ENCODE measurements at places on chromosomes 1 and 21.

DNA sequence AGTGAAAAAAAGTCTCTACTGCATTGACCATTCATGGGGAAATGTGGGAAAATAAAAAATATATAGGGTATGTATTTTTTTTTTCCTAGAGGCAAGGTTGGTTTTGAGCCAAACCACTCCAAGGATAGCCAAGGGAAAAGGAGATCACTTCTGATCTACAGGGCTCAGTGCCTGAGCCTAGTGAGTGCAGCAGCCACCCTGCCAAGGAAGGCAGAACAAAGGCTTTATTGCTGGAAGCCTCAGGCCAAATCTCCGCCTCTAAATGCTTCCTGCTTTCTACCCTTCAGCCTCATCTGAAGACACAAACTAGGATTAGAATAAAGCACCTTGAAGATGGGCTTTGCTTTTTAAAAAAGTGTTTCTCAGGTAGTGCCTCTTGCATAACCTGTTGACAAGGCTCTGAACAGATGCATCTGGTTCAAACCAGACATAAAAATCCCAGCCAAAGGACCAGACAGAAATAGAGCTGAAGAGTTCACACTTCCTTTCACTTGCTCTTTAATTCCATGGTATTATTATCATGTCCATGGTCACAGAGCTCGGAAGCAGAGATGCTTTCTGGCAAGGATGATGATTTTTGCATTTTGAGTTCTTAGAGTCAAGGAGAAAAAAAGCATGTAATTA, 10.5 kb downstream of the C1orf115 start:
- no peak for DNase-seq

GRCh38 chr1:54934869-54935268, 45.6 kb upstream of the TMEM61 start:
- no peak for DNase-seq

DNA sequence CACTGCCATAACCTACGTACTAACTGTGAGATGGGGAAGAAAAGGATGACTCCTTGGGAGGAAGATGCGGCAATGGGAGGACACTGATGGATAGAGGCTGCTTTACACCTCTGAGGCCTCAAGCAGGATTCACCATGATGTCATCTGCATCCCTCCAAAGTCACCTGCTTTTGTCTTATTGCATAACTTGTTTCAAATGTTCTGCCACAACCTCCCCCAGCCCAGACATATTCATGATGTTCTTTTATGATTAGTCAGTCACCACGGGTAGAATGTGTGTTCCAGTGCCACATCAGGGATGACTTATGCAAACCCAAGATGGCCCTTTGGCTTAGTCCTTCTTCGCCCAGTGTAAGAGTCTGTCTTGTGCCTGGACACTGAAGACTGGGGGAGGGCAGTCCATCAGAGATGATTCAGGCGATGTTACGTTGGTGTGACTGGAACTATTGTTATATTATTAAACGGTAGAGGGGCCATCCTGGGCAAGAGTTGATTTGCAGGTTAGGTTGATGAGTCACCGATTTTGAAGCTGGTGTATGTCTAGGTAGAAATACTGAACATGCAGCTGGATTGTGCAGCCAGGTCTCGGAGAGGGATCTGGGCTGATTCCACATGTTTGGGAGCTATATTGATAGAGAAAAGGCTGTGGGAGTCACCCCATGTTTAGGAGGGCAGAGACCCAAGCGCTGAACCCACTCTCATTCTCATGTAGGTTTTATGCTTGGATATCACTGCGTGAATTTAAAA, 32.6 kb downstream of the RYR2 start:
- DNase-seq: no peak

DNA sequence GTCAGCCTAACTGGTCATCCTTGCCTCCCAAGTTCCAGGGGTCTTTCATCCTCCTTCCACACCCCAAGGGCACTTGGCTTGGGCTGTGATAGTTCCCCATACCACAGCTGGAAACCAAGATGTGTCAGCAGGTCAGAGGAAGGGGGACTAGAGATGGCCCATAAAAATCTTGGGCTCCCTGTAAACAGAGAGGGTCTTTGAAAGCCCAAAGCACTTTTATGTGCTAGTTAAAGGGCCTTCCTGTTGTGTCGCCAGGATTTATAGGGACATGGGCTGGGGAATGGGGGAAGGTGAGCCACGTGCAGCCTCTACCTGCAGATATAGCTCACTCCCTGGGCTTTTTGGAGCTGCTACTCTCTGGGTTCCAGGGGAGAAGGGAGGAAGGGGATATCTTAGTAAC, 11.9 kb upstream of the UBL4B start:
- no peak for DNase-seq

GRCh38 chr1:69913977-69914376, 291.4 kb downstream of the LRRC40 start:
- DNase-seq: no peak

GRCh38 chr1:2308844-2309243, 80.7 kb downstream of the SKI start:
- DNase-seq: no peak
